ENCODE measurements at places on chromosomes 1 and 21. TPM values are rescaled to one million over a fixed set of nuclear protein-coding genes. Genes with fewer than 3 reads are reported as not detected.

Gene TTC39A
- total RNA-seq, result 0.17 TPM

Gene CHI3L1
- total RNA-seq, result 1.3 TPM

Gene POMGNT1
- 47.2 TPM for total RNA-seq

Gene UBE2G2
- 74.4 TPM for total RNA-seq

Gene ADORA1
- total RNA-seq, result 0.34 TPM

Gene CRP
- total RNA-seq, result not detected

Gene ANGPTL3
- total RNA-seq, result not detected

Gene C1orf115
- 11.1 TPM for total RNA-seq

Gene HUNK
- 0.99 TPM for total RNA-seq

Gene OR2L3
- not detected for total RNA-seq

Gene FMO4
- total RNA-seq, result 1.7 TPM

Gene SMCP
- total RNA-seq, result not detected

Gene CAPN8
- total RNA-seq, result not detected

Gene LRRN2
- 3.6 TPM for total RNA-seq

Gene LCE1E
- not detected for total RNA-seq

Gene KRTAP19-3
- not detected for total RNA-seq

Gene SYTL1
- total RNA-seq, result 0.91 TPM

Gene CSTB
- 21.1 TPM for total RNA-seq

Gene SLFNL1
- total RNA-seq, result 0.52 TPM

Gene FNDC5
- total RNA-seq, result 17.0 TPM

Gene KRTAP21-2
- not detected for total RNA-seq

Gene KCNK1
- 2.8 TPM for total RNA-seq

Gene FCMR
- total RNA-seq, result not detected

Gene KCNE2
- 0.40 TPM for total RNA-seq

All from esophagus muscularis mucosa (tissue), 4 donors.